Activated T-cell treated with anti-CD3 and anti-CD28 coated beads, Interleukin-2, amount 50 U/mL, for 48 hours (primary cell): ENCODE measurements at places on chromosomes 13 and 19.

GRCh38 chr13:41458187-41458760 lies 924 bp downstream of the RGCC start:
- peak; percentile 76 for DNase-seq

- no peak for DNase-seq
These were observed 213.3 kb downstream of the MZT1 start for GRCh38 chr13:72514146-72514545.

- DNase-seq, result no peak
These were observed 232.4 kb downstream of the SLITRK5 start for GRCh38 chr13:87903553-87903952.

DNA sequence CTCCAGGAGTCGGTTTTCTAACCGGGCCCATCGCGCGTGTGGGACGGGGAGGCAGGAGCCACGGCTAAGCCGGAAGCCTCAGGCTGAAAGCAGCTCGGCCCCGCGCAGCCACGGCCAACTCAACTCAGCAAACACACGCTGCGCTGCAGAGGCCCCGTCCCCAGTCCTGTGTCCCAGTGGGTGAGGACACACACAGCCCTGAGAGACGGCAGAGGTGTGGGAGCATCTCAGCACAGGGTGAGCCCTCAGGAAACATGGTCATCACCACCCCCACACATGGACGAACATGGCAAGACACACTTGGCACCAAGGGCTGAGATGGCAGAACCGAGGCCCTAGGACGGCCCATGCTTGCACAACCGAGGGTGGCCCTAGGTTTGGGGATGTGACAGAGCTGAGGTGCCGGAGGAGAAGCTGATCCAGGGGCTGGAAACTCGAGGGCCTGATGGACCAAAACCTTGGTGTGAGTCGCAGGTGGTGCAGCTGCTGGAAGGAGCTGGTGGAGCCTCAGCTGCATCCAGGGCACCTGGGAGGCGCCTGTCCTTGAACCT lies 29.0 kb upstream of the C13orf46 start:
- no peak for DNase-seq

- DNase-seq, result no peak
These were observed 11.2 kb upstream of the CEACAM19 start for GRCh38 chr19:44660081-44660480.

DNA sequence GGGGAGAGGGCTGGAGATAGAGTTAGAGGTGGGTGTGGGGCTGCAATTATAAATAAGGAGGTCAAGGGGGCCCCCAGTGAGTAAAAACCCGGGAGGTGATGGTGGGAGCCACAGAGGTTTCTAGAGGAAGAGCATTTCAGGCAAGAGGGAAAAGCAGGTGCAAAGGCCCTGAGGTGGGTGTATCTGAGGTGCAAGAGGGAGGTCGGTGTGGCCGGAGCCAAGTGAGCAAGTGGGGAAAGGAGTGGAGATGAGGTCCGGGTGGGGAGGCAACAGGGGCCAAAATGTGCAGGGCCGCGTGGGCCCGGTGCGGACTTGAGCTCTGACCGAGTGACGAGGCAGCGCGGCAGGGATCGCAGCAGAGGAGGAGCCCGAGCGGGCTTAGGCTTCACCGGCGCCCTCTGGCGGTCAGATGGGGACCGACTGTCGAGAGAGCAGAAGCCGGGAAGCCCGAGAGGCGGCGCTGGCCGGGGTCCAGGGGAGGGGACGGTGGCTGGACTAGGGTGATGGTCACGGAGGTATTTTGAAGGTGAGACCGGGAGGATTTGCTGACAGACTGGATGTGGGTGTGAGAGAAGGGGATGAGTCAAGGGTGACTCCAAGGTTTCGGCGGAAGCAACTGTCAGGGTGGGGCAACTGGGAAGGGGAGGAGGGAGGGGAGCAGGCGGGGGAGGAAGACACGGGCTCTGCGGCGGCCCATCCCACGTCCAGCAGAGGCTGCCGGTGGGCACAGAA lies 17.7 kb upstream of the SPACA4 start:
- peak; percentile 92 for DNase-seq

- no peak for DNase-seq
These were observed 18.0 kb upstream of the IGFL4 start for GRCh38 chr19:46058778-46059177.

- no peak for DNase-seq
These were observed 30.0 kb downstream of the TSC22D1 start for GRCh38 chr13:44546164-44546563.

GRCh38 chr19:21483589-21484170 lies 21.7 kb upstream of the ZNF429 start:
- peak; percentile 78 for DNase-seq

- DNase-seq, result no peak
These were observed 82.8 kb downstream of the CRYL1 start for GRCh38 chr13:20442798-20443381.

GRCh38 chr13:58620176-58620575 lies 988.6 kb downstream of the PCDH17 start:
- DNase-seq, result no peak

GRCh38 chr19:10744801-10745293 lies 27.0 kb downstream of the DNM2 start:
- DNase-seq, result no peak

DNA sequence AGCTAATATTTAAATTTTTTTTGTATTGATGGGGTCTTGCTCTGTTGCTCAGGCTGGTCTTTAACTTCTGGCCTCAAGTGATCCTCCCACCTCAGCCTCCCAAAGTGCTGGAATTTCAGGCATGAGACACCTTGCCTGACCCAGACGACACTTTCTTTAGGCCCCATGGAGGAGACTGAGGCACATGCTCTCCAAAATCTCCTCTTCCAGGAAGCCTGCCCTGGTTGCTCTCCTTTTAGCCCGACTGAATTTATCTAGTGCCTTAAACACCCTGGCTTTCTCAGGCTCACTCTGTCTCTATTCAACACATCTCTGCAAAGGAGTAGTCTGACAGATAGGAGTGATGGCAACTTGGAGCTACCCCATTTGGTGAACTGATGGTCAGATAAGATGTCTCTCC lies 18.9 kb downstream of the MYO1F start:
- no peak for DNase-seq

DNA sequence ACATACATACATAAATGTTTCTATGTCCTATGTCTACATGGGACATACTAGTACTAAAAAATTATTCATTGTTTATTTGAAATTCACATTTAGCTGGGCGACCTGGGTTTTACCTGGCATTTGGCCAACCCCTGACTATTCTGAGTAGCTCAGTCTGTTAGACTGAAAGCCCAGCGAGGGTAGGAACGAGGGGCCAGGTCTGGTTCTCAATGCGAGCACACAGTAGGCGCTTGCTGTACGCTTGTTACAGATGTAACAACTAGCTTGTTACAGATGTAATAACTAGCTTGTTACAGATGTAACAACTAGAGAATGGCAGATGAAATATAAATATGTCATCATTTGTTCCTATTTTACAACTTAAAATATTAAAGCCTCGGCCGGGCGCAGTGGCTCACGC lies 920 bp upstream of the ANO8 start:
- no peak for DNase-seq

- DNase-seq, result no peak
These were observed at the start of gene MCEMP1 for GRCh38 chr19:7676854-7677253. TSS of gene MCEMP1 (plus strand) at chr19:7677090. CDS start at chr19:7677121, 31 bp downstream.

GRCh38 chr13:105643966-105644365 lies 891.5 kb downstream of the EFNB2 start:
- DNase-seq, result no peak

DNA sequence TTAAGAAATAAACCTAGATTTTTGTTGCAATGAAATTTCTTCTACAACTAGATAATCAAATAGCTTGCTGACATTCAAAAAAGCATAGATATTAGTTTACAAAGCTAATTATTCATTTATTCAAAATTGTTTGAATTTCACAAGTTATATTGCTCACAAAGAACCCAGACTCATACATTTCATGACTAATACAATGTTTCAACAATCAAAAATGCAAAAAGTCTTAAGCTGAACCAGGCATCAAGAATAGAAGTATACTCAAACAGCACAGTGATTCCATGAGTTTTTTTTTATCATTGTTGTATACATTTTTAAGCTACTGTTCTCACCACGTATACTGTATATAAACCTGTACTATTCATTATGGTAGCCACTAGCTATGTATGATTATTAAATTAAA lies 51.0 kb downstream of the DIAPH3 start:
- no peak for DNase-seq

DNA sequence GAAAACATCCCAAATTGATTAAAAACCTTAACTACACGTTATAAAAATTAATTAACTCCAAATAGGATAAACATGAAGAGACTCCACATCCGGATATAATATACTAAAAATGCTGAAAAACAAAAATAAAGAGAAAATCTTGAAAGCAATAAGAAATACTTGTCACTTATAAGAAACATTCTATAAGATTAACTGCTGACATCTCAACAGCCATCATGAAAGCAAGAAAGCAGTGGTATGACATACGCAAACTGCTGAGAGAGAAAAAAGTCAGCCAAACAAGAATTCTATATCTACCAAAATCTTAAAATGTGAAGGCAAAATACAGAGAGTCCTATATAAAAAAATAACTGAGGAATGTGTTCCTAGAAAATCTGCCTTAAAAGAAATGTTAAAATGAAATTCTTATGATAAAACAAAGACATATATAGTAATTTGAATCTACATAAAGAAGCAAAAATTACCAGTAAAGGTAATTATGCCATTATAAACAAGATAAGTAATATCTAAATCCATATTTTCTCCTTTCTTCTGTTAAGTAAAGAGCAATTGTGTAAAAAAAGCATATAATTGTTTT lies 1851.1 kb downstream of the PCDH9 start:
- DNase-seq, result no peak

DNA sequence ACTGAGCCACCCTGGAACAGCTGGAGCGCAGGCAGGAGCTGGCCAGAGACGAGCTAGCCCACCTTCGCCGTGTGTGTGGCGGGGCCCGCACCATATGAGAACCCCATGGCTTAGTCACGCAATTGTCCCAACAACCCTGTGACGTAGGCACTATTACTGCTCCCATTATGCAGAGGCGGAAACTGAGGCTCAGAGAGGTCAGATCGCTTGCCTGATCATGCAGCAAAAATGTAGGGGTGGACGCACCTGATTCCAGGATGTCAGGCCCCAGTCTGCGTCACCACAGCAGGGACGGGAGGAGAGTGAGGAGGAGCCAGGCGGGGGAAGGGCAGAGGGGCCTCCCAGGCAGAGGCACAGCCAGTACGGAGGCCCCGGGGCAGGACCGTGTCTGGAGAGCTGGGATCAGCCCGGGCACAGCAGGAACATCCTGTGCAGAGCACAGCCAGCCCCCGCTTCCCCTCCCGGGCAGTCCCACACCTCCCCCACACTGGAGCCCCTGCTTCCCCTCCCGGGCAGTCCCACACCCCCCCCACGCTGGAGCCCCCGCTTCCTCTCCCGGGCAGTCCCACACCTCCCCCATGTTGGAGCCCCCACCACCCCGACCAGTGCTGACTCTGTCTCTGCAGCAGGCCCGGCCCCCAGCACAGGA lies 16.7 kb downstream of the PIP5K1C start:
- DNase-seq, result no peak

DNA sequence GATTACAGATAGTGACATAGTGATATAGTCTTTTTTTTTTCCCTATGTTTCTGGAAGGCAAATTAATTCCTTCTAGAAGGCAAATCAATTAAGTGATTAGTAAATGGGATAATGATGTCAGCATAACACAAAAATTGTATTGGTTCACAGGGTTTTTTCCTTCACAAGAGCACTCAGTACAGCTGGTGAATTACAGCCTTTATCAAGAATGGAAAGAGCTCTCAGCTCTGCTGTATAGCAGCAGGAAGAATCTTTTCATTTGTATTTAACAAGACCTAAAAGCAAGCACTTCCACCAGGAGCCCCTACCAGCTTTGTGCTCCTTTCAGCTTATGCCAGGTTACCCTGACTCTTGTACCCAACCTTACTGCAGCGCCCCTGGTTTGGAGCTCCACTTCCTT lies 90.8 kb downstream of the SERP2 start:
- DNase-seq, result no peak

- DNase-seq, result peak; percentile 71
These were observed 1.3 kb downstream of the RFX2 start for GRCh38 chr19:6108721-6109633.

DNA sequence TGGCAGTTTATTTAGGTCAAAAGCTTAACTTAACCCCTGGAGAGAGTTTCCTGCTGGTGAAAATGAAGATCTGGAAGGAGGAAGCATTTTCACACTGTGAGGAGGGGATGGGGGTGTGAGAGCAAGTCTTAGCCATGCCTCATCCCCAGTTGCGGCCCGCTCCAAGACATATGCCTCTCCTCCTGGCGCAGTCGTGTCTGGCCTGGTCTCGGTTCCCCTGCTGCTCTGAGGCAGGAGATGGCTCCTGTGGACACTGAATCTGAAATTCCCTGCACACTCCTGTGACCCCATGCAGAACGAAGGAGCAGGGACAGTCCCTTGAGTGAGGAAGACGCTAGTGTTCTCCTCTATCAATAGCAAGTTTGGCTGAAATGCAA lies 360 bp upstream of the ZNF69 start:
- no peak for DNase-seq

- DNase-seq, result no peak
These were observed 12.5 kb upstream of the CFAP97D2 start for GRCh38 chr13:114166381-114167131.

DNA sequence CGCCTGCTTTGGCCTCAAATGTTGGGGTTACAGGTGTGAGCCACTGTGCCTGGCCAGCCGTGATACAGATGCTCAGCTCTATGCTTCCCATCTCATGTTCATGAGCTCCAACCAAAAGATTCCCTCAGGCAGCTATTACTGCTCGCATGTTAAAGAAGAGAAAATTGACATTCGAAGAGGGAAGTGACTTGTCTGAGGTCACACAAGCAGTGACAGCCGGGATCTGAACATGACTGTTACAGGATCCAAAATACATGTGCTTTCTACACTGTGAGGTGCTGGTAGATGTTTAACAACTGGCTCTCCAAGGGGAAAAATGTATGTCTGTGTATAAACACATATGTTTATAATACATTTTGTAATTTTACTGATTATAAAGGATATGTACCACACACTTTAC lies 11.3 kb downstream of the FPR1 start:
- DNase-seq, result no peak

- DNase-seq, result no peak
These were observed 740 bp downstream of the ZNF555 start for GRCh38 chr19:2841855-2842574.

DNA sequence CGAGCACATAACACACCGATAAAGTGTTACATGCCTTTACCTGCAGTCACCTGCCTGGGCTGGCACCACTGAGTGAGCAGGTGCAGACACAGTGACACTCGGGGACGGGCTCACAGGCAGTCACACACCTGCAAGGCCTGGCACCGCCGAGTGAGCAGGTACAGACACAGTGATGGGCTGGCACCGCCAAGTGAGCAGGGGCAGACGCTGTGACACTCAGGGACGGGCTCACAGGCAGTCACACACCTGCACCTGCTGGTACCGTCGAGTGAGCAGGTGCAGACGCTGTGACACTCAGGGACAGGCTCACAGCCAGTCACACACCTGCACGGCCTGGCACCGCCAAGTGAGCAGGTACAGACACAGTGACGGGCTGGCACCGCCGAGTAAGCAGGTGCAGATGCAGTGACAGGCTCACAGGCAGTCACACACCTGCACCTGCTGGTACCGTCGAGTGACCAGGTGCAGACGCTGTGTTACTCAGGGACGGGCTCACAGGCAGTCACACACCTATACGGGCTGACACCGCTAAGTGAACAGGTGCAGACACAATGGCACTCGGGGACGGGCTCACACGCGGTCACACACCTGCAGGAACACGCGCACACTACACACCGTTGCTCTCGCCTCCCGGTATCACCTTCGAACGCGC lies 470 bp downstream of the ZNF835 start:
- no peak for DNase-seq

- DNase-seq, result no peak
These were observed 19.8 kb upstream of the FXYD3 start for GRCh38 chr19:35095667-35096368.

- no peak for DNase-seq
These were observed 54.6 kb upstream of the URI1 start for GRCh38 chr19:29887442-29887855.

- peak; percentile 73 for DNase-seq
These were observed 4.9 kb upstream of the NWD1 start for GRCh38 chr19:16714702-16715287.
